KG1 (cell line): ENCODE measurements at places on chromosomes 11 and 22.

DNA sequence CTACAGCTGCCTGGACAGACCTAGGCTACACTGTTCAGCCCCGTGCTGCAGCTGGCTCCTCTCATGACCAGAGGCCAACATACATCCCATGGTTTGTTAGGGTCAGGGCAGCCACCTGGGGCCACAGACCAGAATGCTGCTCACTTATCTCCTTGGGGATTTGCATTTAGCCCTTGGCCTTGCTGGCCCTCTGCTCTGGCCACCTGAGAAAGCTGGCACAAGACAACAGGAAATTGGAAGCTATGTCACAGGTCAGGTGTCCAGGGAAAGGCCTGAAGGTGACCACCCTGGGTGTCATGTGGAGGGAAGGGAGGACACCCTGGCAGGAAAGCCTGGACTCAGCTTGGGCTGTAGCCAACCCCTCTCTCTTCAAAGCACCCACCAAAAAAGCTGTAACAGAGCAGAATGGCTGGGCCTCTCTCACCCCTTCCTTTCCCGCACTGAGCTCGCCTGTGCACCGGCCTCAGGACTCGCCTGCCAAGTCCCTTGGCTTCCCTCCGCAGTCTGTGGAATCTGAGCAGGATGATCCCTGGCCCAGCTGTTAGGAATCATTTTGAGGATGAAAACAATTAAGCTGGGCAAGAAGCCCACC, 86.3 kb downstream of the SNX19 start:
- DNase-seq: no peak

DNA sequence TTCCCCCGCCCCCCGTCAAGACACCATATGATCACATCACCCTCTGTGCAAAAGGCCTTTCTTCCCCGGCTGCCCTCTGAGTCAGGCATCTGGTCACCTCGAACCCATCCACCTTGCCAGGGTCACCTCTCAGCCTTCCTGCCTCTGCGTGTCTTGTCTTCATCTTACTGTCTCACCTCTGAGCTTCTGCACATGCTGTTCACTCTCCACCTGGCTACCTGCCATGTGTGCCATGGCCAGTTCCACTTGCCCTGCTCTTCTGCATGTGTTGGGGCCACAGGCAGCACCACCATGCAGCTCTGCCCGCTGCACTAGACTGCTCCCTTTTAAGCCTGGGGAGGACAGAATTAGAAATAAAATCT, 9.8 kb downstream of the ZNF74 start:
- no peak for DNase-seq

- DNase-seq: no peak
These were observed 86.1 kb downstream of the GRM5 start for GRCh38 chr11:88979641-88980040.

DNA sequence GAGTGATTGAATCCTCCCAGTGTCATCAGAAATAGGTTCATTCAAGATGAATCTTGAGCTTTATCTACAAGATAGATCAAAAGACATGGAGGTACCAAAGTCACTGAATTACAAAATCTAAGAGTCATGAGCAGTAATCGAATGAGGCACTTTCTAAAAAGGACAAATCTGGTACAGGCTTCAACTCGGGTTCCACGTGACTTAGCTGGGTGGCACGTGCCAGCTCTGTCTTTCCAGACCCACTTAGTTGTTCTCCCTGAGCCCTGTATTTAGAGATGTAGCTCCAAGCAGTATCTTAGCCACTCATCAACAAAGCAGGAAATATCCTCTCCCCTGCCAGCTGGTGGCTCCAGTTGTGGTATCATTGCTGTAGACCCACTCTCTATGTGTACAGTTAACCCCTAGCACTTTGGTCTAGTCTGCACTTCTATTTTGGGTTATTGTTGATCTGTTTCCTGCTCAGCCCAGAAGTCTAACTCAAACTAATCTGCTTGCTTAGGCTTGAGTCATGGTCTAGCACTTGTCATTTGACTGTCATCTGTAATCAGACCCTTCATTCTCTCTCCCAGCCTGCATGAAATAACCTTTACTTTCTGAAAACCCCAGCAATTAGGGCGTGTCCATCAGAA, 528.7 kb downstream of the ETS1 start:
- no peak for DNase-seq

DNA sequence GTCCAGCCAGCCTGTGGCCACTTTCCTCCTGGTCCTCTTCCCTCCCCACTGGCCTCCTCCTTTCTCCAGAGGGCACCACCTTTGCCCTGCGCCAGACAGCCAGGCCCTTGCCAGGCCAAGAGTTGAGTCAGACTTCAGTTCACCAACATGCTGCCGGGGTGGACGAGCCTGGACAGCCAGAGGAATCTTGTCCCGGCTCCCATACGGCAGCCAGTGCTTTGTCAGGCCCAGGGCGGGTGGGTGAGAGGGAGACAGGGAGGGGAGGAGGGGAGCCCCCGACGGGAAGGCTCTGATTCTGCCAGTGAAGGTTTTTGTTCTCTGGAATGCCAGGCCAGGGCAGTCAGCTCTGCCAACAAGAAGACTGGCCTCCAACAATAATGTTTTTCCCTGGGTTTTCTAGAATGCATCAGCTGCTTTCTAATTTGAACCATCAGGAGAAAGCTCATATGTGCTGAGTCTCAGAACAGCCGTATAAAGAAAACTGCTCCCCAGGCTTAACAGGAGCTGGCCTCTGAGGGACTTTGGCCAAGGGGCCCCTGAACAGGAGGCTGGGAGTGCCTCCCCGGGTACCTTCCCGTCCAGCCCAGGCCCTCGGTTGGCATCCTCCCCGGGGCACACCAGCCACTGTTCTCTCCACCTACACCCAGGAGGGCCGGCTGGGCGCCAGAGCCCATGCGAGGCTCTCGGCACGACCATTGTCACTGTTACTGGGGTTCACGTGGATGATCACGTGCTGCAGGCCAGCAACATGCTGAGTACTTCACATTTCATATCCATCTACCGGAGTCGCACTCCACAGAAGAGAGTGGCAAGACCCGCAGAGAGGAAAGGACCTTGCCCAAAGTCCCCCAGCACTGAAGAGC, 28.6 kb downstream of the LIF start:
- DNase-seq: no peak
